Hepatocyte (in vitro differentiated cells): ENCODE measurements at places on chromosomes 3 and 15. TPM values are rescaled to one million over a fixed set of nuclear protein-coding genes. Genes with fewer than 3 reads are reported as not detected.

- DNase-seq, result peak; percentile 42
Measured at GRCh38 chr3:161630794-161631193, 134.2 kb downstream of the OTOL1 start.

- DNase-seq, result no peak
Measured at GRCh38 chr3:134462331-134462941, 23.3 kb downstream of the ANAPC13 start.

DNA sequence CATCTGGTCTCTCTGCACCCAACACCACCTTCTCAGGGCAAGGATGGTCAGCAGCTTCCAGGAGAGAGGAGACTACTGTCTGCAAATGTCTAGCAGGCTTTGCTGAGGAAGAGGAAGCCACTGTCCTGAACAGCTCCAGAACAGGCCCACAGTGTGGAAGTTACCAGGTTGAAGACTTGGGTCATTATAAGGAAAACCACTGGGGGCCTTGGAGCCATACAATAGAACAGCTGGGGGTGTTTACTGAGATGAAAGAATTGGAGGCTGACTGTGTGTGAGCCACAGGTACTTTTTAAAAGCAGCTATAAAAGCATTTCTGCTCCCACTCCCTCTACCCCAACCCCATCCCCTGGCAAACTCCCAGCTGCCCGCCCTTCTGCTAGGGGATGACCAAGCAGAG is 24.2 kb downstream of the SRGAP3 start:
- DNase-seq, result no peak

GRCh38 chr3:65107174-65107573 is 419.4 kb upstream of the ADAMTS9 start:
- DNase-seq, result peak; percentile 22

DNA sequence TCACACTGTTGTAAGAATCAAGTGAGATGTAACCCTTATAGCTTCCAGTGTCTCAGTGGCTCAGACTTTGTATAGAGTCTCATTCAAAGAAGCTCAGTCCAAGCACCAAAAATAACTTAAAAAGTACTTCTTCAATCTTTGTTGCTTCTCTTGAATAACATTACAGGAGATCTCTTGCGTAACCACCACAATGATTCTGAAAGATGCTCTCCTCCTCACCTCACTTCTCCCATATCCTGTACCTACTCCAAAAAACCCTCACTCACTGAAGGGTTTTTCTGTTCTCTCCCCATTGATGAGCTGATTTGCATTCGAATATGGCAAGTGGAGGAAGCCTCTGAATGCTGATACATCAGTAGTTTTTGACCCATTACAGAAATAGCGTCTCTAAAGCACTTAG is 39.4 kb upstream of the MRPS22 start:
- no peak for DNase-seq

DNA sequence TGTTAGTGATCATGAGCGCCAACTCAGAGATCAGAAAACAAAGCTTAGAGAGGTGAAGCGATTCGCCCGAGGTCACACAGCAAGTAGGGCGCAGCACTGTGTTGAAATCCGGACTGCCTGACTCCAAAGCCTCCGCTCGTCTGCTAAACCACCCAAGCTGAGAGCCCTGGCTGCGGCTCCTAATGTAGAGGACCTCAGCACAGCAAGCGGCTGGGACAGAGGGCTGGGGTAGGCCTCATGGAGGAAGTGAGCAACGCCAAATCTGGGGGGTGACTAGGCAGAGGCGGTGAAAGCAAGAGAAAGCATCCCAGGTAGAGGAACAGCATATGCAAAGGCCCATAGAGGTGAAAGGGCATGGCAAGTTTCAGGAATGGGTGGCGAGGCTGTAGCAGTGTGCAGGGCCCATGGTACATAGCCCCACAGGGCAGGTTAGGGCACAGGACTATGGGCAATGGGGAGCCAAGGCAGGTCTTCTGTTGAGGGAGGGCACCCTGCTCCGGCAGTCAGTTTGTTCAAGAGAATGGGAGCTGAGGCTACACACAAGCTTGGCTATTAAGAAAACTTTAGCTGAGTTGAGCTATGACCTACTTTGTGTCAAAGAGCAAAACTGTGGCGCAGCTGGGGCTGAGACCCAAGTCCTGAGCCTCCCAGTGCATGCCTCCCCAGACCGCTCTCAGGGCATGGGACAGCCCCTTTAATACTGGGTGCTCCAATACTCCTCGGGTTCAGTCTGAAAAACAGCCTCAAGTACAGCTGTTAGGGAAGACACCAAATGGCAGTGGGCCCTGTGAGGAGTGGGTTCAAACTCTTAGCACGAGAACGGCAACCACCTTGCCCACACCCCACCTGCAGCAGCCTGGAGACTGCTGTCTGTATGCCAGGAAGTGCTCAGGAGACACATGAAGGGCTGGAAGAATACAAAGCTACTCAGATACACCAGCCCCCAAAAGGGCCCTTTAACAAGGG is 988 bp upstream of the CFAP92 start:
- no peak for DNase-seq

The PLCL2 gene
- polyA plus RNA-seq, result 3.2 and 4.9 TPM in 2 replicates

DNA sequence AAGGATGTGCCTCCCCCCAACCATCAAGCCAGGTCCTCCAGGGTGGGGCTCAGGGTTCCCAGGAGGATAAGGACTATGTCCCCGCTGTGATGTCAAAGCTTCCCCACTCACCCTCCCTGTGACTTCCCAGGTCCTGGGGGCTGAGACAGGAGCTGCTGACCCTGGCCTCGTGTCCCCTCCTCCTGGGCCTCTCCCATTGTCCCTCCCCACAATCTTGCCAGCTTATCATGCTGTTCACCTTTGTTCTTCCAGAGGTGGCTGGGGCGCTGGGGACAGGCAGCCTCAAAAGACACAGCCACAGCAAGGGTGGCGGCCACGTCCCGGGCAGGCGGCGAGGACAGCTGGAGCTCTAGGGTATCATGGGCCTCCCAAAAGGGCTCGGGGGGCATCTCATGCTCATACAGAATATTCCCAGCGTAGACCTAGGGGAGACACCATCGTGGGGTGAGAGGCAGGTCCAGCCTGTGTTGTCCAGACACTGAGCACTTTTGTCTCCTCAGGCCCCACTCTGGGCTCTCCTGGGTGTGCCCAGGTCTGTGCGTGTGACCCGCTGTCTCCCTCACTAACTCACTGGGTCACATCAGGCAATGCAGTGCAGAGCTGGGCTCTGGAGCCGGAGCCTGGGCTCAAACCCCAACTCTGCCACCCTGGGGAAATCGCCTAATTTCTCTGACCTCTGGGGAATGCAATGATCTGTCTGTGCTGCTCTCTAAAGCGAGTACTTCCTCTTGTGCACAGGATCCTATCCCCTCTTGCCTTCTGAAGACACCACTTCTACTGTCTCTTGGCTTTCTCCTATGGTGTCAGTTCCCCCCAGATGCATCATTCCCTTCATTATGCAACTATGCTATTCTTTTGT is 30.0 kb downstream of the SNX33 start:
- DNase-seq, result no peak

The GTPBP8 gene
- polyA plus RNA-seq, result 9.0 and 11.8 TPM in 2 replicates

- DNase-seq, result no peak
Measured at GRCh38 chr3:4943549-4943948, 35.7 kb upstream of the BHLHE40 start.

DNA sequence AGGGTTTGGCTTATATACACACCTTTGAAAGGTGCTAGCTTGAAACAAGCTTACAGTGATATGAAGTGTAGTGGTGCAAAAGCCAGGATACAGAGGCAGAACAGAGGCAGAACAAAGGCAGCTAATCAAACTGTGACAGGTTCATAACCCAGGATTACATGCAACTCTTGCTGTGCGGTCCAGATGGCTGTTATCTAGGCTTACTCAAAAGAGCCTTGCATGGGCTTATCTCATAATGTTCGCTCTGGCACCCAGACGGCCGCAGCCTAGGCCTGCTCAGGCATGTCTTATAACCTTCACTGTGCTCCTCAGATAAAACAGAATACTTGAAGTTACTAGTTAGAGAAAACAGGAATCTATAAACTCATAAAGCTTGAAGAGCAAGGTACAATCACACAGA is 22.8 kb upstream of the NOX5 start:
- peak; percentile 59 for DNase-seq

DNA sequence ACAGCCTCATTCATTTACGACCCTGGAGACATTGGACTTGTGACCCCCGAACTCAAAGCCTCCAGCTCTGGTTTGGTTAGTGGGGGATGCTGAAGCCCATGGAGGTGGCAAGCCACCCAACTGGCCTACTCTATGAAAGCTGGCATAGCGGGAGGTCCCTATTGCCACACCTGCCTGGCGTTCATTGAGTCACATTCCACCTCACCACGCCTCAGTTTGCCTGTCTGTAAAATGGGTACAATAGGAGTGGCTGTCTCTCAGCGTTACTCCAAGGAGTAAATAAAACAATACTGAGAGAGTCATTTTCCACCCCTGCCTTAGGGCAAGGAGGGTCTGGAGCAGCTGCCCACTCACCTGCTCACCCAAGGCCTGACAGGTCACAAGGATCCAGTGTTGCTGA is 60.2 kb downstream of the NUP210 start:
- no peak for DNase-seq

The BCHE gene
- 4.1 and 5.4 TPM in 2 replicates for polyA plus RNA-seq
